WTC11 (cell line): ENCODE measurements at places on chromosomes 11 and 22.
A peak's percentile ranks its signal among the peaks of the same experiment; 100 is the strongest.

GRCh38 chr11:110901441-110901840 is 189.2 kb upstream of the ARHGAP20 start:
- no peak for DNase-seq

GRCh38 chr11:60281485-60281884 is 1.0 kb downstream of the MS4A4A start:
- no peak for DNase-seq

DNA sequence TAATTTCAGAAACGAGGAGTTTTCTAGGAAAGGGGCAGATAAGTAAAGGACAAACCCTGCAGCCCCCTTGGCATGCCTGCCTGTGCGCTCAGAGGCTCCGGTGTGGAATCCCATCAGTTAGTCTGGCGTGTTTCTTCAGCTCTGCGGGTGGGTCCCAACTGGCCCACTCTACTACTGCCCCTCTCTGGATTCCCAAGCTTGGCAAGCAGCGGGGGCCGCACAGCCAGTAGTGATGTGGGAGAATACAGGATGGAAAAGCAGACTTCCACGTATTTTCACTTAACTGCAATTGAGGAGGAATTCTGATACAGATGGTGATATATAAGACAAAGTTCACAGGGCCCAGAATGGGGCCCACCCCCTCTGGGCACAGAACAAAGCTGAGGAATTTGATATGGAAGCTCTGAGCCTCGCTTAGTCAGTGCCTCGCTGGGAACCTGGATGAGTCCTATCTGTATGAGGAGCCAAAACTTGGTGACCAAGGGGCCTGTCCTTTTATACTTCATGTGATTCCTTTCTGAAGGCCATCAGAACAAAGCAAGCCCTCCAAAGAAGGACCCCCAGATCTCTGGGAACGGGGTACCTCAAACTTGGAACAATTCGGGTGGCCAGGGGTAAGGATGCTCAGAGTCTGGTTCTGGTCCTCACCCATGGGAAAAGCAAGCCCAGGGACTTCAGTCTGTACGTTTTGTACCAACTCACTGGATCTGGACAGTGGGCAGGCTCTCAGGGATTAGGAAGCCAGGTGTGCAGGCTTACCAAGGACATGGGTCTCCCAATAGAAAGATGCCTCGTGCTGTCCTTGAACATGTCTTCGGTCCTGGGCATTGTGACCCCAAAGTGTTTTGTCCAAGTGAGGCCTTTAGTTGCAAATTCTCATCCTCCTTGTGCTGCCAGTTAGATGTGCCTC is 26.0 kb downstream of the RELT start:
- DNase-seq = no peak

DNA sequence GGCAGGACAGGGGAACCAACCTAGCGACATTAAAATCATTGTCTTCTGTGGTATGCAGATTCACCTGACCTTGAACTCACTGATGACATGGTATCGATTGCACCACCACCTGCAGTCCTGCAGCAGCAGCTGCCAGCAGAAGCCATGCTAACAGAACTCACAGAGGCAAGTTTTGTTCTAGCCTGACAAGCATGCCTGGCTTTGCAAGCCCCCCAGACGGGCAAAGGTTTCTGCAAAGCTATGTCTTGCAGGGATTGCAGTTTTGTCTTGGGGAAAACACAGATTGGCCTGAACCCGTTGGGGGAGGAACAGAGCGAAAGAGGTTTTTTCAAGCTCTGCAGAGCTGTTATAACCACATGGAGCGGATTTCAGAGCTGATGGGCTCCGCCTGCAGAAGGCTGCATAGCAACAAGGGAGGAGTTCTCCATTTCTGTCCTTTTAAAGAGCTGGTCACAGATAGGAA is 221.0 kb downstream of the HIPK3 start:
- no peak for DNase-seq

DNA sequence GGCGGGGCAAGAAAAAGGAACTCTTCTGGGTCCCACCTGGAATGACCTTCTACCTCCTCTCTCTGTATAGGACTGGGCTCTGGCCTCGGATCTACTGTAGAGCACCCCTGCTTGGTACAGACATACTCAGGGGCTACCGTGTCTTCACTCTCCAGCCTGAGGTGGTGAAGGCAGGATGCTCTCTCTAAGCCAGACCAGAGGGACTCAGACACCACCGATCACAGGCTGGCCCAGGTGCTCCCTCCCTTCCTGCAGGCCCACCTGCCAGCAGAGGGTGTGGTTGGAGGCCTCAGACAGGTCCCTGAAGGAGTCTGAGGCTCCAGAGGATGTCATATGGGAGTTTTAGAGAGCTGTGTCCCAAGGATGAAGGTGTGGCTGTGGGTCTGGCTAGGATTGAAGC is 4.1 kb downstream of the NHERF4 start:
- no peak for DNase-seq

DNA sequence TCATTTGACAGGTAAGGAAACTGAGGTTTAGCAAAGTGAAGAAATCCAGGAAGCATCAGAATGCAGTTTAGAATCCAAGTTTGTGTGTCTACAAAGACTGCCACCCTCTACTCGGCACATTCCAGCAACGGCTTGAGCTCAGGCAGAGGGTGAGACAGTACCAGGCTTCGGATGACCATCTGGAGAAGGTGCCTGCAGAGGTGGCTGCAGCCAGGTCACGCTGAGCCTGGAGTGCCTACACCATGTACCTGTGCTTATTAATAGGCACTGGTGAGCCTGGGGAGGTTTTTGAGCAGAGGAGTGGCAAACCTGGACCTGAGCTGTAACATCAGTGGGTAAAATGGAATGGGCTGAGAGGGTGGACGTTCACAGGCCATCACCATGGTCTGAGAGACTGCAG is 4.7 kb downstream of the FXYD6 start:
- no peak for DNase-seq

DNA sequence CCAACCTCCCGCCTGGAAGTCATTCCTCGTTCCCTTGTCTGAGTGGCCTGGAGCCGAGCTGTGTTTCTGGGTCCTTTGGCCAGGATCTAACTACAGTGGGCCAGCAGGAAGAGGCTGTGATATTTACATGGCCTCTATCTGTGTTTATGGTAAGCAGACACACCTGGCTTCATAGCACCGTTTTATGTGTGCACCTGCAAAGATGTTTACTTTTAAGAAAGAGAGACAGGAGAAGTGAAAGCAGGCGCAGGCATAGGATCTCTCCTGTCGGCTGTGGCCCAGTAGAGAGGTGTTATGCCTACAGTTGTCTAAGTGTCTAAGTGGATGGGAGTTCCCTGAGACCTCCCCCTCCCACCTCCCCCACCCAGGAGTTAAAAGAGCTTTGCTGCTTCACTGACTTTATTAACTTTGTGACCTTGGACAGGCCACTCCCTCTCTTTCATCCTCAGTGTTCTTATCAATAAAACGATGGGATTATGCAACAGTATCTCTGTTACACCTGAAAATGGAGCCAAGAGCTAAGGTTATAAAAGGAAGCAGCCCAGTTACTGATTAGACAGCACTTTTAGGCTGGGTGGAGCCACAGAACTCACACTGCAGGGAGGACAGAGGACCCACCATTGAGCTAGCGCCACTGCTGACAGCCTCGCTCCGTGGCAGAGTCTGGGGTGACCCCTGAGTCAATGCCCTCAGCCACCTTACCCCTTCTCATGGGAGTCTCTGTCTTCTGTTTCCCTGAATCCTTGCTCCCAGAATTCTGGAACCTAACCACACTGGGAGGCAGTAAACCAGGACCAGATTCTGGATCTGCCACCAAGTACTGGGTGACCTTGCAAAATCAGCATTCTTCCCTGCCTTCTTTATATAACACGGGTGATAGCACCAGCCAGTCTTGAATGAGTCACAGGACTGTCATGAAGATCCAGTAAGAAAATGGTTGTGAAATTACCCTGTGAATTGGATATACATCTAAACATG is 22.0 kb downstream of the ST14 start:
- DNase-seq = no peak

DNA sequence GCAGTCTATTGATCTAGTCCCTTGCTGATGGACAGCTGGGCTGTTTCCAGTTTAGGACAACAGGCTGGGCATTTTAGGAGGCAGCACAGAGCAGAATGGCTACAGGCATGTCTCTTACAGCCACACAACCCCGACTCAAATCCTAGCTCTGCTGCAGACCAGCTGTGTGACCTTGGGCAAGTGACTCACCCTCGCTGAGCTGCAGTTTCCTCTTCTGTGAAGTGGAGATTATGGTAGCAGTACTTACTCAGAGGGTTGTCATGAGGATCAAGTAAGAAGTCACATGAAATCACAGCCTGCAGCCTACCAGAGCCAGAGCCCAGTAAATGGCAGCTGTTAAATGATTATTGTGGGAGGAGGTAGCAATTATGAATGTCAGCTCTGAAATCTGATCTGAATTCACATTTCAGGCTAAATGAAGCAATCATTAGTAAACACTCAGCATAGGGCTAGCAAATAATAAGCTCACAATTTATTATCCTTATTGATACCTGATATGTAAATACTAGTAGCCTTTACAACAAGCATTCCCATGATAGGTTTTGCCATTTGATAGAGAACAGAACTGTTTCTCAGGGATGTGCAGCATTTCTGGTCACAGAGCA is 58.9 kb downstream of the MYEOV start:
- DNase-seq = no peak

DNA sequence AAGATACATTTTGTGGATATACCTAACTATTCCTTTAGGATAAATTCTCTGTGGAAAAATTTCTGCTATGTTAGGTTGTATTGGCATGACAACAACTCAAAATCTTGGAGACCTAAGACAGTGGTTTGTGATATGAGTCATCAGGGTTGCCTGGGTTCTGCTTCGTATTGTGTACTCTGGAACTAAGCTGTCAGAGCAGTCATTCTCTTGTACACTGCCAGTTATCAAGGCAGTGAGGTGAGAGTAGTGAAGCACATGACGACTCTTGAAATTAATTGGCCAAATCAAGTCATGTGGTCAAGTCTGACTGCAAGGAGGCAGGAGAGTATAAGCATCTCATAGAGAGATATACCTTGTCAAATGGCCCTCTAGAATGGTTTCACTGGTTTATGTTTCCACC is 104.4 kb downstream of the FANCF start:
- no peak for DNase-seq

- no peak for DNase-seq
Observed at GRCh38 chr11:95155385-95155784, 65.7 kb downstream of the ENDOD1 start.

- DNase-seq = no peak
Observed at GRCh38 chr22:47098554-47098953, 336.1 kb downstream of the TBC1D22A start.

GRCh38 chr22:47421846-47422245 is 659.4 kb downstream of the TBC1D22A start:
- no peak for DNase-seq

- no peak for DNase-seq
Observed at GRCh38 chr11:119099711-119100110, 1.9 kb downstream of the DPAGT1 start.

DNA sequence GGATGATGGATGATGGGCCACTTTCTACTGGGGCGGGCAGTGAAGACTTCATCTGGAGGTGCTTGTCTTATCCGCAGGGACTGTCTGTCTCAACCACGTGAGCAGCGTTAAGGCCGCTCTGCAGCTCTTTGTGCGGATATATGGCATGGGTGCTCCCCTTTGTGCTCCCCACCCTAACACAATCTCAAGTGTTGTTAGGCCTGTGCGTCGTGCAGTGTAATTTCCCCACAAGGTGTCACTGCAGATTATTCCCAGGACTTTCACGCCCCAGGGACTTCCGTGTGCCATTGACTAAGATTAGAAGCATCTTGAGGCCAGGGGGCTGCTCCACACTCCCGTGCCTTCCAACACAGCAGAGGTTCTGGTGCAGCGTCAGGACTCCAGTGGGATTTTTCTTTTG is 65.3 kb downstream of the TBC1D22A start:
- no peak for DNase-seq

DNA sequence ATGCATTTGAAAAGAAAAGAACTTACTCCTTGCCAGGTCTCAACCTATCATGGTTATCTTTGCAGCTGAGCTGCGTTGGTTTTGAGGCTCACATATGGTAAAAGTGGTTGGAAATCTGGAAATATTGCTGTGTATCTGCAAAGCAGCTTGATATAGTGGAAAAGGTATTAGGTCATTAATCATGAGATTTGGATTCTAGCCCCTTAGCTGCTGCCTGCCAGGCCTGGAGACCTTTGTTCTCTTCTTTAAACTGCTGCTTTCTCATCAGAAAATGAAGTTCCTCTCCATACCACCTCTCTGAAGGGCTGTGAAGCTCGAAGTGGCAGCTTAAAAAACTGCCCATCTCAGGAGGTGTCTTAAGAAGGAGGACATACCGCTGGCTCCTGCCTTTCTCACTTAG is 5.7 kb downstream of the PPARA start:
- no peak for DNase-seq

- peak; percentile 22 for DNase-seq
Observed at GRCh38 chr11:2213384-2213842, 41.8 kb upstream of the TH start.

- no peak for DNase-seq
Observed at GRCh38 chr11:4095509-4096230, 1.1 kb downstream of the RRM1 start.

GRCh38 chr11:5620651-5621521 is 3.9 kb upstream of the TRIM34 start:
- no peak for DNase-seq

GRCh38 chr11:130206141-130206540 is 46.6 kb downstream of the ST14 start:
- peak; percentile 7 for DNase-seq

DNA sequence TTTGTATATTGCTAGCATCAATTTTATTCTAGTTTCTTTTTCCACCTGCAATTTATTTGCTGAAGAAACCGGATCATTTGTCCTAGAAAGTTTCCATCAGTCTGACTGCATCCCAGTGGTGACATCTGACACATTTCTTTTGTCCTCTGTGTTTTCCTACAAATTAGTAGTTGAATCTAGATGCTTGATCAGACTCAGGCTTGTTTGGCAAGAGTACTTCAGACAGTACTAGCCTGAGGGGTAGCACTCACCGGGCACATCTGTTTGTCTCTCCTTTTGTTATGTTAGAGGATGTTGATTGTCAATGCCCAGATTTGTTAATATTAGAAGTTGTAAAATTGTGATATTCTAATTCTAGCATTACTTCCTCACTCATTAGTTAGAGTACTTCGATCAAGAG is 204.8 kb downstream of the SWAP70 start:
- DNase-seq = no peak

DNA sequence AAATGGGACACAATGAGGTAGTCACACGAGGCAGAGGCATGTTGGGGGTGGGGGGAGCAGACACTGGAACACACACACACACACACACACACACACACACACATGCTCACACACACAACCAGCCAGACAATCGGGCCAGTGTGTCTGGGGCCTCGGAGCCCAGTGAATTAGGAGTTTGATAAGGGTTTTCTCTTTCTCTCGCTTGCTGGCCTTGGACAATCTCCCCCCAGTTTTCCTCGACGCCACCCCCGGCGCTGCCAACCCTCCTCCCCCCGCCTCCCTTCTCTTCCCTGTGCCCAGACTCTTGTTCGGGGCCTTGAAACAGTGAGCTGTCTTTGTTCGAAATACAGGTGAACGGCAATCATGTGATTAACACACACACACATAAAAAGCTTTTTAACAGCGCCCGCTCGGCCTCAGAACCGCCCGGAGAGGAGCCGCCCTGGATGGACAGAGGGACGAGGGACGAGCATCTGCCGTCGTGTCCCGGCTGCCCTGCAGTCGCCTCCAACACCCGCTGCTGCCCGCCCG is 1.5 kb upstream of the SOX10 start:
- no peak for DNase-seq

GRCh38 chr11:109490953-109491635 is 69.1 kb downstream of the C11orf87 start:
- DNase-seq = no peak

- no peak for DNase-seq
Observed at GRCh38 chr11:117191680-117192400, 7.3 kb upstream of the TAGLN start.
